ENCODE measurements at places on chromosomes 1 and 21.
A peak's percentile ranks its signal among the peaks of the same experiment; 100 is the strongest.

GRCh38 chr1:186578325-186579016 lies 101.8 kb downstream of the PTGS2 start:
- no peak for DNase-seq

DNA sequence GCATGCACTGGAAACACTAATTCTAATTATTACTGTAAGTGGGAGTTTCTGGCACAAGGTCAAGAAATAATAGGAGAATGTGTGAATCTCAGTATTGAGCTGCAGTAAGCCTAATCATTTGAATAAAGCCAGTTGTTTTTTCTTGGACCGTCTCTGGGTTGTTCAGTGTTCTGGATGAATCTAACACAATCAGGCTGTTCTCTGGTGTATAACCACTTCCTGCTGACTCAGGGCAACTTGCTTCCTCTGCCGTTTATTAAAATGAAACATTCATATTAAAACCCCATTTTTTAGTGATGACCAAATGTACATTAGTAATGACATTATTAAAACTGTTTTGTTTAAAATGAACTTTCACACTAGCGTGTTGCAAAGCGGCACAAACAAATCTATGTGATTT lies 273.1 kb upstream of the SNX7 start:
- DNase-seq = peak; percentile 93

GRCh38 chr1:39268112-39268581 lies 63.7 kb downstream of the MACF1 start:
- DNase-seq = peak; percentile 78

- no peak for DNase-seq
Measured at GRCh38 chr1:179195376-179195775, 34.1 kb downstream of the ABL2 start.

DNA sequence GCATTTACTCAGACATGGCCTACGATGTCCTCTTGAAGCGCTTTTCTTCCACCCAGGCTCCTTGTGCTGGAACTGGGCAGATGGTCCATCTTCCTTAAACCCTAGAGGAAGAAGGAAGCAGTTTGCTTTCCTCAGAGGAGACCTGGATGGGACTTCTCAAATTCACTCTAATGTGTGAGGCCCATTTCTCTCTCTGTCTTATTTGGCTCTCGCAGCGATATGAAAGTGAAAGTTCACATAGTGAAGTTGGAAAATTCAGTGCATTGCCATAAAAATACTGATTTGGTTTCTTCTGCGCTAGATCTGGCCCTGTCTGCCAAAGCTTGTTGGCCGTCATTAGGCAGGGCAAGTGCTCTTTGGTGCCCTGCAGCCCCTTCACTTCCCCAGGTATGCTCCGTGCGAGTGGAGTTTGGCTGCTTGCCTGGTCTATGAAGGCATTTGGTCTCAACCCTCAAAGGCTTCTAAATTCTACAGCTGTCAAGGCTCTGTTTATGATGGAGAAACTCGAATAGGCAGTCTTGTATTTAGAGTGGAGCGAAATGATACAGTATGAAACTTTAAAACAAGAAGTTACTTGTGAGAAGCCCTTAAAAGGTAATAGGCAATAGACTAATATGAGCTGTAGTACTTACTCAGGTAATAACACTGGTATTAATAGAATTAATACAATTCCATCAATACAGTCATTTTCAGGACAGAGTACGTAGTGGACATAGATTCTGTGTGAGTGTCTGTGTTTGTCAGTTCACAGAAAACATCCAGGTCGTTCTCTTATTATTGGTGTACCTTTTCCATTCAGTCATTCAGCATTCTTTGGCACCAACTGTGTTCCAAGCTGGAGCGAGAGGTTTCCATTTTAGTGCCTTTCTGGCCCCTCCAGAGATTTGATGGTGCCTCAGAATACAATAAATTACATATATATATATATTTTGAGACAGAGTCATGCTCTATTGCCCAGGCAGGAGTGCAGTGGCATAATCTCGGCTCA lies 20.5 kb downstream of the SZRD1 start:
- no peak for DNase-seq

GRCh38 chr1:85296980-85297379 lies 20.5 kb upstream of the BCL10 start:
- peak; percentile 5 for DNase-seq

GRCh38 chr1:156625436-156626078 lies 6.3 kb downstream of the HAPLN2 start:
- DNase-seq = no peak

DNA sequence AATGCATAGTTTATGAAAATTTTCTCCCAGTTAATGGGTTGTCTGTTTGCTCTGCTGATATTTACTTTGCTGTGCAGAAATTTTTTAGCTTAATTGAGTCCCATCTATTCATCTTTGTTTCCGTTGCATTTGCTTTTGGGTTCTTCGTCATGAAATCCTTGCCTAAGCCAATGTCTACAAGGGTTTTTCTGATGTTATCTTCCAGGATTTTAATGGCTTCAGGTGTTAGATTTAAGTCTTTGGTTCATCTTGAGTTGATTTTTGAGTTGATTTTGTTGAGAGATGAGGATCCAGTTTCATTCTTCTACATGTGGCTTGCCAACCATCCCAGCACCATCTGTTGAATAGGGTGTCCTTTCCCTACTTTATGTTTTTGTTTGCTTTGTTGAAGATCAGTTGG lies 85.2 kb downstream of the DRAM2 start:
- no peak for DNase-seq

- no peak for DNase-seq
Measured at GRCh38 chr1:31725777-31726535, 22.1 kb upstream of the COL16A1 start.

DNA sequence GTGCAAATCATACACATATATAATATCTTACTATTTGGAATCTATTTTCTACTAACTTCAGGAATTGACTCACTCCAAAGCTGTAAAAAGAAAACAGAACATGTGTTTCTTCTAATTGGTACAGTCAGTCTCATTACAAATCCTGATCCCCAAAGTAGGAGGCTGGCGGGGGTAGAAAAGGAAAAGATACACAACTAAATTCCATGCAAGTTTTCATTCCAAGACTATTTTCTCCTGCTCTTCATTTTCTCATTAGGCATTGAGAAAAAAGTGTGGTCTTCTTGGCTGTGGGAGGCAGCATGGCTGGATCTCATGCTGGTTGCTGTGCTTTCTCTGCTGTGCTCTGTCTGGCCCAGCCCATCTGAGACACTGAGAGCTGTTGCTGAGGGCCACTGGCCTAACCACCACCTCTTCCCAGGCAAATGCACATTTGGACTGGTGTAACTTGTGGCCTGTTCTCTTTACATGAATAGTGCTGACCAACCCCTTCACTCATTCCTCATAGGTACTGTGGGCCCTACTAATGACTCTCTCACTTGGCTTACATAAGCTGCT lies 1107.5 kb upstream of the B3GALT2 start:
- DNase-seq = no peak

- DNase-seq = peak; percentile 47
Measured at GRCh38 chr1:92994105-92994712, 32.9 kb upstream of the DIPK1A start.

DNA sequence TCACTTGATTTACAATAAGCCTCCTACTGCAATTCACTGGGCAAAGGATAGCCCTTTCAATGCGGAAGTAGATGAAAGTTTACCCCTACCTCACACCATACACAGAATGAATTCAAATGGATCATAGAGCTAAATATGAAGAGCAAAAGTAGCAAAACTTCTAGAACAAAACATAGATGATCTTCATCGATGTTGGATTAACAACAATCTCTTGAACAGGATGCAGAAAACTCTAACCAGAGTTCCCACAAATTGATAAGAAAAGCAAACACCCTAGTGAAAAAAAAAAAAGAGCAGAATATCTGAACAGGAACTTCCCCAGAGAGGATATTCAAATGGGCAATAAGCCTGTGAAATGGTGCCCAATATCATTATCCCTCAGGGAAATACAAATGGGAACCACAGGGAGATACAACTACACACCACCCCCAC lies 1.9 kb upstream of the UBASH3A start:
- DNase-seq = no peak

All from HT1080 (cell line).